GF-D8 (cell line): ENCODE measurements at places on chromosomes 7 and 10.

- no peak for DNase-seq
Observed at GRCh38 chr10:109475711-109476421, 447.4 kb downstream of the XPNPEP1 start.

DNA sequence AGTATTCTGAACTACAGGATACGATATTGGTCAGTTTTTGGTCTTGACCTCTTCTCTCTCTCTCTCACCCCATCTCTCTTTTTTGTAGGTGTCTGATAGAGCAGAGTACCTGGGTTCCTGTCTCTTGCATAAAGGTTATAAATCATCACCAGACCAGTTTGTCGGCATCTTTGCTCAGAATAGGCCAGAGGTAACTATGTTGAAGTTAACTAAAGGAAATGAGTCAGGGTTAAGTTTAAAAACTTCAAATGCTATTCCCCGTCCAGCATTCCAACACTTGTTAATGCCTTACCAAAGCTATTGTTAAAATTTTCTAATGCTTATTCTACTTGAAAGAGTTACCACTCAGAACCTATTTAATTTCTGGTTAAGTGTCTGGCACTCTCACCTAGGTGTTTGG, 30.7 kb downstream of the ACSL5 start:
- DNase-seq: no peak

DNA sequence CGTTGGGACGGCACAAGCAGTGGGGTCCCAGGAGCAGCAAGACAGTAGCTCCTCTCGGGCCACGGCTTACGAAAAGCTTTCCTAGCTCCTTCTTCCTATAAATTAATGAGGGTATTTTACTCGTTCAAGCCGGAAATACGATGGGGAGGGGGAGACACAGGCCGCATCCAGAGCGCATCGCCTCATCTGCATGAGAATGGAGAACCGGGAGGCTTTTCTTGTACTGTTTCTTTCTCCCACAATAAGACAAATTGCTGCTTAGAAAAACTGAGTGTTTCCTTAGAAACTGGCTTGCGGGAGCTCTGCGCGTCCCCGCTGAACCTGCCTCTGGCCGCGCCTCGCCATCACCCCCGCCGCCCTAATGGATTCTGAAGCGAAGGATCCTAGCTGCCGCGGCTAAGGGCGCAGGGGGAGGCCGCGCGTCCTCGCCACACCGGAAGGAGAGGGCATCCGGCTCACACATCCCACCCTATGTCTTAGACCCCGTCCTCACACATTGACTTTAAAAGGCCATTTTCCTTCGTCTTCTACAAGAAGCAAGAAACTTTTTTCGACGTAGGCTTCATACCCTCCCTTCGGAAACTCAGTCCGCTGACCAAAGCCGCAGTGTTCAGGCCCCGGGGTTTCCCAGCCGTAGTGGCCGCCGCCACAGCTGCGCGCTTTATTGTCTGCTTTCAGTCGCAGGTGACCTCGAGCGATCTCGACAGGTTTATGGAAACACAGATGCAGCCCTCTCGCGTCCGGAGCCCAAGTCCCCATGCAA, 8.8 kb downstream of the NXPH1 start:
- DNase-seq: no peak

- DNase-seq: no peak
Observed at GRCh38 chr10:84848967-84849366, 520.6 kb downstream of the CCSER2 start.

DNA sequence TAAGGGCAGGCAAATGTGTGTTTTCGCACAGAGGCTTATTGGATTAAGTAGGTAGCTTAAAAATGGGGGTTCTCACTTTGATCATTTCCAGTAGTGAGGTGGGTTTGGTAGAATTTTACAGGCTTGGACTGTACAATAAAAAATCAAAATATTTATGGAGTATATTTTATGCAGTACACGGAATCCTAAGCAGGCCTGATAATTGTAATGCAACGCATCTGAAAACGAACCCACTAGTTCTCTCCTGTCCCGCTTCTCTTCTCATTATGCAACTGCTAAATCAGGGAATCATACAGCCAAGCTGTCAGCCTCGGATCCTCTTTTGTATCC, 377 bp upstream of the POLR1F start:
- DNase-seq: no peak

- no peak for DNase-seq
Observed at GRCh38 chr7:116579322-116579721, 54.5 kb downstream of the CAV1 start.

DNA sequence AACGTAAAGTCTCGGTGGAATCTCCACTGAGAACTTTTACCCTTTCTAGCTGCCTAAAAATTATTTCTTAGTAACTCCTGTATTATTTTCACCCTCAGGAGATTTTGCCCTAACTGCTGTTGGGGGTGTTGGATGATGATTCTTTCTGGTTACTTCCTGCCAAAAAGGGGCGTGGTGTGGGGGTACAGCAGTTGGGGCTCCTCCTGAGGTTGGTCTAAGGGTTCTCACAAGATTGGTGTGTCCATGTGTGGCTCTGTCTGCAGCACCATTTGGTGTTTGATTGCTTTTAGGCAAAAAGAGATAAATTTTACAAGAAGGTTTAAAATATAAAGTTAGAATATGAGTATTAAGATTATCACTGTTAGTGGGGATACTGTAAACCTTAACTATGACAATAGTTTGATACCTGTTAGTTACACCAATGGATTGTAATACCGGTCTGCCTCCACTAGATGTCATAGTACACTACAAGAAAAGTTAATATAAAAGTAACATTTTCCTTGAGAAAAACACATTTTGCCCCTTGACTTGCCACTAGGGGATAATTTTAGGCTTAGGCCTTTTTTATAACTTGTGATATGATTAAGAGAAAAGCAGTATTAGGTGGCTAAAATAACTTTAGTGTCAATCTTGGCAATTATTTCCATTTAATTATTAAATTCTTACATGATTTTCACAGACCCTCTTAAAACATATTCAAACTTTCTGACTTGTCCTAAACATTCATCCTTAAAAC, 928.7 kb downstream of the IPMK start:
- DNase-seq: no peak

GRCh38 chr7:158239290-158239981, 348.2 kb downstream of the PTPRN2 start:
- no peak for DNase-seq

DNA sequence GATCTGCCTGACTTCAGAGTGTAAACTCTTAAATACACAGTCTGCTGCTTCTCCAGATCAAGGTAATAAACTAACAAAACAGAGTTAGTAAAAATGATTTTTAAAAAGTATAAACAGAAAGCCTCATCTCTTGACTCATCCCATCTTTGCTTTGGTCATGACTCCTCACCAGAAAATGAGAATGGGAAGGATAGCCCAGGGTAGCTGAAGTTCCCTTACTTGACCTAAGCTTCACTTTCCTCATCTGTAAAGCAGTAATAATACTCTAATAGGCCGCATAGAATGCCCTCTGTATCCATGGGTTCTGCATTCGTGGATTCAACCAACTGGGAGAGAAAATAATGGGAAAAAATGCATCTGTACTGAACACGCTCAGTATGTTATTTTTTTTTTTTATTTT, 11.3 kb upstream of the SLC25A28 start:
- DNase-seq: no peak

DNA sequence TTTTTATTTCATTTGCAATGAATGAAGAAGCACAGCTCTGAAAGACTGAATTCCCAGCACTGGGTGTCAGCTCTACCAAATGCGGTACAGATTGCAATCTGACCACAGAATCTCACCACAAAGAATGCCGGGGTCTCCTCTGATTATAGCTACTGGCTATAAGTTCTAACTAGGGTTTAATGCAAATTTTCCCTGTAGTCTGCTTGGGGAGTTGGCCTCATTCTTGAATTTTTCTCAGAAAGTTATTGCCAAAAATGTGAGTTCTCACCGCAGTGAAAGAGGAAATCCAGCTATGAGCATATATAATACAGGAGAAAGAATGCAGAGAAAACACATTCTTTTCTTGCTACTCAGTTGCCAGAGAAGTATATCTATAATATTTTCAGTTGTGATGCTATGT, 1255.7 kb upstream of the LRRTM3 start:
- DNase-seq: no peak
